Neural progenitor cell (in vitro differentiated cells): ENCODE measurements at places on chromosomes 4 and X. TPM values are rescaled to one million over a fixed set of nuclear protein-coding genes. Genes with fewer than 3 reads are reported as not detected.
A peak's percentile ranks its signal among the peaks of the same experiment; 100 is the strongest.

- H3K4me1 ChIP-seq, result no peaks in the 10 kb centered on the region
- no peaks in the 10 kb centered on the region for H3K27me3 ChIP-seq
- no peak overlapping the region for H3K27ac ChIP-seq
- no peak overlapping the region for H3K4me3 ChIP-seq
- no peak for DNase-seq
Observed at GRCh38 chr4:163137581-163137980, 29.1 kb downstream of the NAF1 start.

- no peaks in the 10 kb centered on the region for H3K27me3 ChIP-seq
- no peak overlapping the region for H3K27ac ChIP-seq
- no peak for DNase-seq
- H3K4me3 ChIP-seq, result no peak overlapping the region
- H3K4me1 ChIP-seq, result peaks cover 9% of the 10 kb centered on the region
Observed at GRCh38 chr4:156815717-156816359, 155.8 kb downstream of the PDGFC start.

The VSIG1 gene
- total RNA-seq, result 0.15 and 0.22 TPM in 2 replicates

The CXCL1 gene
- not detected in 2 replicates for total RNA-seq

- H3K4me1 ChIP-seq, result peaks cover 5% of the 10 kb centered on the region
- no peak overlapping the region for H3K4me3 ChIP-seq
- H3K27ac ChIP-seq, result no peak overlapping the region
- H3K36me3 ChIP-seq, result no peaks in the 10 kb centered on the region
- H3K27me3 ChIP-seq, result no peaks in the 10 kb centered on the region
Observed at GRCh38 chr4:128600410-128600809, 209.1 kb upstream of the JADE1 start.

GRCh38 chr4:41280010-41280409 lies 23.3 kb downstream of the UCHL1 start:
- no peaks in the 10 kb centered on the region for H3K36me3 ChIP-seq
- no peak overlapping the region for H3K27ac ChIP-seq
- no peaks in the 10 kb centered on the region for H3K27me3 ChIP-seq
- no peak for DNase-seq

DNA sequence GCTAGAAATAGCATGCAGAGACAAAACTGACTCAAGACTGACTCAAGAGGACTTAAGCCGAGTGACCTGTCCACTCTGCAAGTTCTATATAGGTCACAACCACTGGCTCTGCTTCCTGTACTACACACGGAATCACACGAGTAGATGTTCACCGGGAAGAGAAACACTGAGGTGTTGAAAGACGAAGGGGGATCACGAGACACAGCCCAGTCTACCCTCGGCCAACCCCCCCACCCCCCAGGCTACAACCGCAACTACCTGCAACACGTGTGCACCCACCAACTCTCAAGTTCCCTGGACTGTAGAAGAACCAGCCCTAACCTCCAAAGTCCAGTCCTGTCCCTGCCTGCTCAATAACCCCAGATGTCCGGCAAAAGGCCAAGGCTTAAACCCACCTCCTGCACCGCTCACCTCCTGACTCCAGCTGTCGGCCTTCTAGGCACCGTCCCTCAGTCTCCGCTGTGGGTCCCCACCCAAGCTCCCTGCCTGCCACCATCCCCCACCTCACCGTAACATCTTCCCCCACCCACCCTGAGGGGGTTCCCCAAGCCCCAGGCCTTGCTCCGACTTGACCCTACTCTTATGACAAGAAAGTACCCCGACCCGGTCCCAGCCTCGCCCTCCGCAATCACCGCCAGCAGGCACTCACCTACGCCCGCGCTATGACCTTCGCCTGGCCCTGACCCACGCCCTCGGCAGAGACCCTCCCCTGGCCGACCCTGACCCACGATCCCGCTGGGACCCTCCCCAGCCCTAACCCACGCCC lies 739 bp downstream of the GAK start:
- H3K4me3 ChIP-seq, result peak overlapping the region; percentile 90
- H3K4me1 ChIP-seq, result no peaks in the 10 kb centered on the region
- no peaks in the 10 kb centered on the region for H3K36me3 ChIP-seq
- no peaks in the 10 kb centered on the region for H3K27me3 ChIP-seq
- H3K27ac ChIP-seq, result no peak overlapping the region

DNA sequence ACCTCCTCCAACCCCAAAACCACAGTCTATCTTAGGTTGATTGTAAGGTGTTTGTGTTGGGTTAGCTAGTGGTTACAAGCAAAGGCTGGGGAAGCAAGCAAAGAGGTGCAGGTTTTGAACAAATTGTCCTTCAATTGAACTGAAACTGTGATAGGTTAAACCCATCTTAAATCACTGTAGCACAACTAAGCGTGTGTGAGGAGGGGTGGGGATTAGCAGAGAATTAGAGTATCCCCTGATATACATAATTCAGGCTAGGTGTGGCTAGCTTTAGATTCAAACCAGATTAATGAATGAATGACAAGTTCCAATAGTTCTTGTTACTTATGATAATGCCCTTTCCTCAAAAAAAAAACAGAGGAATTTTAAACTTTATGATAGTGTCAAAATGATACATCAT lies 191.0 kb upstream of the POF1B start:
- H3K36me3 ChIP-seq, result no peaks in the 10 kb centered on the region
- H3K4me1 ChIP-seq, result no peaks in the 10 kb centered on the region

- H3K4me1 ChIP-seq, result peaks cover 12% of the 10 kb centered on the region
- H3K27ac ChIP-seq, result no peak overlapping the region
- DNase-seq, result no peak
Observed at GRCh38 chr4:171929477-171929876, 116.3 kb downstream of the GALNTL6 start.

The LIMCH1 gene
- 5.4 and 9.8 TPM in 2 replicates for total RNA-seq

DNA sequence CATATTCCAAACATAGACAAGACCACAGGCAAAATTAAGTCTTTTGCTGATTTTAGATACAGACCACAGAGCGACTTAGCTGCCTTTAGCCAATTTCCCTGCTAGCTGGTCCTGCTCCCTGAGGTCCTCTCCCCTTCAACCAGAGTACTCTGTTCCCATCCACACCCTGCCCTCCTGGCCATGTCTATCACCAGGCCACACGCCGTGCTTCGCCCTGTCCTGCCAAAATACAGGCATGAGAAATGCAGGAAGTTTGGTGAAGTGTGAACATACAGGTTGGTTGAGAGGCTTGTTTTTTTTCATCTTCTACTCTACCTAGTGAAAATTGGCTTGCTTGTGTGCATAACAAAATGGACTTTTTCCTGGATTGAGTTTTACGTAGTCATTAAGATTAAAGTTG lies 226.2 kb upstream of the TENM3 start:
- H3K27ac ChIP-seq, result no peak overlapping the region
- no peaks in the 10 kb centered on the region for H3K27me3 ChIP-seq
- no peaks in the 10 kb centered on the region for H3K36me3 ChIP-seq
- no peak overlapping the region for H3K4me3 ChIP-seq

GRCh38 chrX:375181-376036 lies 11.3 kb downstream of the PPP2R3B start:
- H3K36me3 ChIP-seq, result no peaks in the 10 kb centered on the region
- no peak overlapping the region for H3K27ac ChIP-seq
- H3K27me3 ChIP-seq, result peaks cover 49% of the 10 kb centered on the region
- peak overlapping the region; percentile 73 for H3K4me3 ChIP-seq
- H3K4me1 ChIP-seq, result peaks cover 19% of the 10 kb centered on the region

GRCh38 chr4:151905197-151905596 lies 144.4 kb upstream of the GATB start:
- DNase-seq, result no peak
- H3K27me3 ChIP-seq, result no peaks in the 10 kb centered on the region
- no peak overlapping the region for H3K27ac ChIP-seq
- no peaks in the 10 kb centered on the region for H3K4me1 ChIP-seq
- no peak overlapping the region for H3K4me3 ChIP-seq

- H3K27ac ChIP-seq, result no peak overlapping the region
- no peaks in the 10 kb centered on the region for H3K36me3 ChIP-seq
Observed at GRCh38 chrX:915427-916229, 285.0 kb downstream of the SHOX start.

GRCh38 chrX:49309401-49309981 lies 6.0 kb downstream of the GAGE10 start:
- no peaks in the 10 kb centered on the region for H3K36me3 ChIP-seq
- no peaks in the 10 kb centered on the region for H3K27me3 ChIP-seq
- H3K4me3 ChIP-seq, result peak overlapping the region; percentile 6
- no peak overlapping the region for H3K27ac ChIP-seq
- peaks cover 6% of the 10 kb centered on the region for H3K4me1 ChIP-seq
- DNase-seq, result peak; percentile 7

The PPP4R3C gene
- total RNA-seq, result not detected in 2 replicates

- H3K27me3 ChIP-seq, result no peaks in the 10 kb centered on the region
- no peaks in the 10 kb centered on the region for H3K4me1 ChIP-seq
- no peak overlapping the region for H3K4me3 ChIP-seq
- no peak for DNase-seq
- H3K27ac ChIP-seq, result no peak overlapping the region
Observed at GRCh38 chr4:126051689-126052424, 737.1 kb downstream of the FAT4 start.

The FRG2 gene
- total RNA-seq, result not detected in 2 replicates

DNA sequence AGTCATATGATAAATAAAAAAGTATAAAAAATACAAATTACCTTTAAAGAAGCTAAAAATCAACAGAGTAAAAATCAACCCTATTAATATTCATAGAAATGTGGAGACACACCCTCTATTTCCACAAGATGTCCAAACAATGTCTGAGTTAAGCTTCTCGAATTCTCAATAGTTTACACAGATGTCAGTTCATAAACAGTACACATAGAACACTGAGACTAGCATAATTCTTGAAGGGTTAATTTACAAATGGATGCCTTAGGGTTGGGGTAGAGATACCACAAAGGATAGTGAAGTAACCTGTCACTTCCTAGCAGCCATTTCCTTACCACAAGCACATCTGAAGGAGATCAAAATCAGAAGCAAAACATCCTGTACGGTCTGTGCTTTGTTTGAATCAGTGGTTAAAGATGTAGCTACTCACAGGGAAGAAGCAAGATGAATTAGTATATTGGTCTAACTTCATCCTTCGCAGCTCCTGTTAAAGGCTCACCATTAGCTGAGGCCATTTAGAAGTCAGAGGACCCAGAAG lies 2393.9 kb downstream of the ARAP2 start:
- no peak overlapping the region for H3K4me3 ChIP-seq
- H3K4me1 ChIP-seq, result no peaks in the 10 kb centered on the region
- no peak overlapping the region for H3K27ac ChIP-seq
- H3K27me3 ChIP-seq, result no peaks in the 10 kb centered on the region

The GEMIN8 gene
- total RNA-seq, result 18.0 and 22.2 TPM in 2 replicates
